Neuronal stem cell (in vitro differentiated cells): ENCODE measurements at places on chromosomes 16 and 17.

DNA sequence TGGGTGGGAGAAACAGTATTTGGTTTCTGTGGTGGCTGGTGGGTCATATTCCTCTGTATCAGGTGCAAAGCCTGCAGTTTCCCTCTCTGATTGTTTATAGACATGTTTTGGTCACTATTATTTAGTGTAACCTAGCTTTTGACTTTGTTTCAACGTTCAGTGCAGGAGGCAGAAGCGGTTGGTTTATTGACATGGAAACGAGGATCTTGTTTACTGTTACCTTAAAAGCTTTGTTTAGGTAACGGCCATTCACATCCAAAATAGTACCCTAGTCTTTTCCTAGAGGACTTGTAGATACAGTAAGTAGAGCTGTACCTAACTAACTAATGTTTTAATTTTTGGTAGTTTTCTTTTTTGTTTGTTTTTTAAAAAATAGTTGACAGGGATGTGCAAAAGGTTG is 3.5 kb downstream of the MSI2 start:
- no peak for DNase-seq

DNA sequence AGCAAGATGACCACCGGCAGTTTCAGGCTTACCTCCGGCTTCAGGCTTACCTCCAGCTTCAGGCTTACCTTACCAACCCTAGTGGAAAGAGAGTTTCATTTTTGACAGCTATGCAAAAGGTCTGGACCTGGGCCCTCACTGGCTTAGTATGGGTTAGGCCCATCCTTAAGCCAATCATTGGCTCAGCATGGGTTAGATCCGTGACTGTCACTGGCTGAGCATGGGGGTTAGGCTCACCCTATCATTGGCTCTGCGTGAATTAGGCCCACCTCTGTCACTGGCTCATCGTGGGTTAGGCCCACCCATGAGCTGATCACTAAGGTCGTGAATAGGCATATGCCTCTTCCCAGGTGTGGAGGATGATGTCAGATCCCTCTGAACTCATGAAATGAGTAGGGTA is 8.1 kb downstream of the NDE1 start:
- DNase-seq, result no peak

- no peak for DNase-seq
Measured at GRCh38 chr16:85364323-85365040, 248.6 kb upstream of the GSE1 start.

GRCh38 chr16:2250652-2251295 is 613 bp downstream of the ECI1 start:
- DNase-seq, result peak; percentile 24

DNA sequence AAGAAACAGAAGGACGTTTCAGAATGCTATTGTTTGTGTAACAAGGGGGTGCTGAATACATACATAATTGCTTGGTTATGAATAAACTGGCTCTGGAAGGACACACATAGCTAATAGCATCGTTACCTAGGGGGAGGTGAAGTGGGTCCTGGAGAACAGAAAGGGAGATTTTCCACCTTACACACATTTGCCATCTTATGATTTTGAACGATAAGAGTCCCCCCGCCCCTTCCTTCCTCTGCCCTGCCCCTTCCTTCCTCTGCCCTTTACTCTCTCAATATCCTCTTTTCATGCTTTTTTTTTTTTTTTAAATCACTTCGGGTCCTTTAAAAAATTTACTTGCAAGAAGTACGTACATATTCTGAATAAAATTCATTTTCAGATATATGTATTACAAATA is 902 bp upstream of the DHRS7B start:
- no peak for DNase-seq

DNA sequence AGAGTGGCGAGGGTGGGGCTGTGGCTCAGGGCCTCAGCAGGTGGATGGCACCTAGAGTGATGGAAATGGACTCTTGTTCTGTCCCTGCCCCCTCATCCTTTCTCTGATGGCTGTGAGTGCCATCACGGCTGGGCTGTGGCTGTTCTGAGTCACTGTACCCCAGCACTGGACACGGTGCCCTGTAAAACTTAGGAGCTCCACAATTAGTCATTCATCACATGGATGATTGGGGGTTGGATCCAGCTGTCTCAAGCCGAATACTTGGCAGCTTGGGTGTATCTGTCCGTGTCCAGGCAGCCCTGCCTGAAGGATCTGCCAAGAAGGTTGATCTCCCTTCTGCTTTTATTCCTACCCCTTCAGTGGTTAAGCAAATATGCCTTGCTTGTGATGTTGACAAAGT is 295.5 kb upstream of the EEF2KMT start:
- no peak for DNase-seq

GRCh38 chr17:79131274-79131635 is 56.6 kb downstream of the ENGASE start:
- no peak for DNase-seq
